Stimulated activated CD4-positive, alpha-beta T cell treated with anti-CD3 and anti-CD28 coated beads, Interleukin-1b, Interleukin-23, amount 100 ng/mL, for 4 hours (primary cell): ENCODE measurements at places on chromosomes 5 and 9.

GRCh38 chr9:105978336-105978735, 284.0 kb downstream of the TMEM38B start:
- DNase-seq: no peak

- DNase-seq: no peak
These were observed 44.8 kb upstream of the CYLC2 start for GRCh38 chr9:102950346-102950745.

DNA sequence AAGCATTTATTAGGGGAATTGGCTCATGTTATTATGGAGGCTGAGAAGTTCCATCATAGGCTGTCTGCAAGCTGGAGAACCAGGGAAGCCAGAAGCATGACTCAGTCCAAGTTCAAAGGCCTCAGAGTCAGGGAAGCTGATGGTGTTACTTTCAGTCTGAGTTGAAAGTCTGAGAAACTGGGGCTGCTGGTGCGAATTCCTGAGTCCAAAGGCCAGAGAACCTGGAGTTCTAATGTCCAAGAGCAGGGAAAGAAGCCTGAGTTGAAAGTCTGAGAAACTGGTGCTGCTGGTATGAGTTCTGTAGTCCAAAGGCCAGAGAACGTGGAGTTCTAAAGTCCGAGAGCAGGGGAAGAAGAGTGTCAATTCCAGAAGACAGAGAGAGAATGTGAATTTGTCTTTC, 641.1 kb downstream of the ISL1 start:
- DNase-seq: no peak

DNA sequence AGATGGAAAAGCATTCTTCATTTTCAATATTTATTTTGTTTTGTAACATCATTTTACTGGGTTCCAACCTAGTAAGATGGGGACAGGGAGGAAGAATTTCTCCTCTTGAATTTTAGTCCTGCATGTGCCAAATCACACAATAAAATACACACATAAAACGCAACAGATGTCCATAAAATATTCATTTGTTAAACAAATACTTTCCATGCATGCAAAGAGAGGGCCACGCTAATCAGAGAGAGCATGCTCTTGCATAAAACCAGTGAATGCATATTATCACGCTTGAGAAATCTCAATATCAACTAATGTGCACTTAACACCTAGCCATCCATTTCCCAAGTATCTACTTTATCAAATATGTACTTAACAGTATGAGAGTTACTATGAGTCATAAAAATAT, 212.6 kb upstream of the TARS1 start:
- no peak for DNase-seq

DNA sequence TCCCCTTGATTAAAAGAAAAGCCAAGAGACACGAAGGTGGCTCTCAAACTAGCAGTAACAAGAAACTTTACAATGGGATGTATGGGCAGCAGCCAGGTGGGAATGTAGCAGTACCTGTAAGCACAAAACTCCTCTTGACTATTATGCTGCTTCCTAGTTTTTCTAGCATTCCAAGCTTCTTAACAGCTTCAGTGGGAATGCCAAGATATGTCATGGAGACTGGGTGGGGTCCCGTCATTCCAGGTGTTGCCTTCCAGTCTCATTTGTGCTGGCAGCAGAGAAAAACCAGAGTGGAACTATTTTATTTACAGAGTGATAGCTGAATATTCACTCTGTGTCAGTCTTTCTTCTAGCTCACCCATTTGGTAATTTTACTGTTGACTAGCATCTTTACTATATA, 236.6 kb downstream of the ARL15 start:
- DNase-seq: no peak

- no peak for DNase-seq
These were observed 51.5 kb downstream of the UBE2R2 start for GRCh38 chr9:33868440-33868973.

- peak; percentile 81 for DNase-seq
These were observed 10.5 kb upstream of the IRF1 start for GRCh38 chr5:132500931-132501628.

GRCh38 chr9:137825324-137825989, 52.1 kb upstream of the CACNA1B start:
- DNase-seq: no peak

- no peak for DNase-seq
These were observed 52.4 kb downstream of the TTLL11 start for GRCh38 chr9:122040561-122041242.

- peak; percentile 6 for DNase-seq
These were observed 1.3 kb downstream of the NIM1K start for GRCh38 chr5:43193181-43193893.

DNA sequence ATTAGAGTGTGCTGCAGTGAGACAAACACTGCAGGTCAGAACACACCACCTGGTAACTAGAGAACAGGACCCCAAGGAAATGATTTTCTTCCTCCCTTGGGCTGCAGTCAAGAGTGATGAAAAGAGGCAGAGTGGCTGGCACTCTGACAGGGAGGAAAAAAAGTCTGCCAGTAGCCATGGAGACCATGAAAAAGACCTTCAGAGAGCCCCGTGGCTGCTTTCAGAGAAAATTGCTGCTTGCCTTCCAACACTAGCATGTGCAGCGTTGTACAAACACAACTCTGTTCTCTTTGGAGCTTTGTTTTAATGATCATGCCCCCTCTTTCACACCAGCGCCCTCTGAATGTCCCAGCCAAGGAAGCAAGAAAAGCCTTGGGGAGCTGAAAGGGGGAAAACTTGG, 68.8 kb downstream of the ANKRD55 start:
- DNase-seq: no peak

GRCh38 chr9:73183428-73183827, 31.8 kb downstream of the ANXA1 start:
- DNase-seq: no peak

DNA sequence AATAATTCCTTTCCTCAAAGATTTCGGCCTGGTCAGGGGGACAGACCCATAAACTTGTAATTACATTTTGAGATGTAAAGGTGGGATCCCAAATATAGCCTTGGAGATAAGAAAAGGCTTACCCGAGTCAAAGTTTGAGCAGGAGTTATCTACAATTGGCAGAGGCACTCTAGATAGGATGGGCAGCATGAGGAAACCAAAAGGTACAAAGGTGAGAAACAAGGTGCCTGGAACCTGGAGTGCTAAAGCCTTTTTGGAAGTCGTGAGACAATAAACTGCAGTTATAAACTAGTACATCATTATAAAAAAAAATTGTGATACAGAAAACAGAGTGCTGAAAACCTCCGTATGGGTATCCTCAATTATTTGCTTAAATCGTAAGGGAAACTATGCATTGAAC, 212.4 kb downstream of the EFNA5 start:
- DNase-seq: no peak

DNA sequence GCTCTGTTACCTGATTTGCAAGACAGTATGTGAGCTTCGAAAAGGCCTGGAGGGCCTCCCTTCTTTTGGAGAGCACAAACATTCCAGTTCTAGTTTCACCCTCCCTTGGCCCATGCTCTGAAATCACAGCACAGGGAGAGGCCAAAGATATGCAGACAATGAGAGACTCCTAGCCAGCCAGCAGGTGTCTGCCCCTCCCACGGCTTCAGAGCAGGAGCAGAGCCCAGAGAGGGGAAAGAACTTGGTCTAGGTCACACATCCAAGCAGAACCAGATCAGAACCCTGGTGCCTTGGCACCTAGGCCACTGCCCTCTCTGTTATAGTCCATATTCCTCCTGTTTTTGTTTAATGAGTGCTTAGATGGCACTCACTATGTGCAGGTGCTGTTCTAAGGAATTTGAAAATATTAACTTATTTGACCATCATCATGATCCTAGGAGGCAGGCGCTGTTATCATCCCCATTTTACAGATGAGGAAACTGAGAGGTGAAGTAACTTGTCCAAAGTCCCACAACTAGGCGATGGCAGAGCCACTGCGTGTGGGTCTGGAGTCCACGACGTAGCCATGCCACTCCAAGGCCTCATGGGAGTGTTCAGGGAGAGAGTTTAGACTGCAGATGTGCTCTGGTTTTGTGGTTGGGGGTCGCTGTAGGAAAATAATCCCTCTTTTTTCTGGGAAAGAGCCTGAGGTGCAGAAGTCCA, 27.2 kb downstream of the TMOD1 start:
- no peak for DNase-seq

- no peak for DNase-seq
These were observed 465.6 kb upstream of the KIF2A start for GRCh38 chr5:61840361-61840760.

GRCh38 chr9:90274725-90275124, 367.9 kb downstream of the DIRAS2 start:
- DNase-seq: no peak

- no peak for DNase-seq
These were observed 13.6 kb downstream of the MTMR12 start for GRCh38 chr5:32299059-32299677.

- DNase-seq: no peak
These were observed 2.9 kb upstream of the ICE1 start for GRCh38 chr5:5419291-5420210.

DNA sequence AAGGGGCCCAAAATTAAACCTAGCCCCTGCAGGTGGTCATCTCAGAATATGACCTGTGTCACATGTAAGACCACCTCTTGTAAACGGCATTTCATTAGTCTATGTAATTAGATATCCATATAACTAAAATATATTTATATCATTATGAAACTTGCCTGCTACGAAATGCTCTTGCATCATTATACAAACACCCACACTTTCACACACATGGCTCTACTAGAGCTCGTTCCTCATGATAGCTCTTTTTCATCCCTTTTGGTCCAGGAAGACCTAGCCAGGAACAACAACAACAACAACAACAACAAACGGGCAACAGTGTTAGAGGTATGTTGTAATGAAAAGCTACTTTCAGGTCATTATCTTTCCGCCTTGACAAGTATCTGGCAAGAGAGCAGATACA, 58.6 kb downstream of the LHFPL2 start:
- no peak for DNase-seq

DNA sequence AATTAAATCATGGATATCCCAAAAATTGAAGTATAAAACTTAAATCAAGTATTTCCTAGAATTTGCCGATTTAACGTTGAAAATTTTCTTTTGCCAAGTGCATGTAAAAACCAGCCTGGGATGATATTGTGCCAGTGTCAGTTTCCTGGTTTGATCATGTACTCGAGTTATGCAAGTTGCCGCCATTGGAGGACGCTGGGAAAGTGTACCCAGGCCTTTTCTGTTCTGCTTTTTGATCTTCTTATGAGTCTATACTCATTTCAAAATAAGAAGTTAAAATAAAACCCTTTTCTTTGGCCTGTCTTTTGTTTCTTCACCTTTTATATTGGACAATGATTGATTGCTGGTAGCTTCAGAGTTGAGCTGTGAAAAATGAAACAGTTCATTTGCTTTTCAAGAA, 93.1 kb upstream of the NFIL3 start:
- no peak for DNase-seq

GRCh38 chr5:22908586-22908985, 55.4 kb upstream of the CDH12 start:
- DNase-seq: no peak

GRCh38 chr5:170429014-170429413, 39.8 kb upstream of the KCNMB1 start:
- DNase-seq: no peak

DNA sequence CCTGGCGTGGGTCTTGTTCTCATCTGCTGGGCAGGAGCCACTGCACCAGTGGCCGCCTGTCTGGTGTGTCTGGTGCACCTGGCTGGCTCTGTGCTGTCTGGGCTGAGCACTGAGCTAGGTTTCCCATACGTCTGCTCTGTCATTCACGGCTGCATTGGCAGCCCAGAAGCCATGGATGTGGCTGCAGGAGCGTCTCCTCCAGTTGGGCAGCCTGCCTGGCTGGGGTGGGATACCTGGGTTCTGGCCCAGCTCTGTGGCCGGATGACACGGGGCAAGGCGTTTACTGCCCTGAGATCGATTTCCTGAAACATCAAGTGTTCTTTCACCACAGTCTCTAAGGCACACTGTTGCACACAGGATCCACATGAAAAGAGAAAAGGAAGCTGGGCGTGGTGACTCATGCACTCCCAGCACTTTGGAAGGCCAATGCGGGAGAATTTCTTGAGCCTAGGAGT, 25.5 kb upstream of the SLC25A51 start:
- no peak for DNase-seq

DNA sequence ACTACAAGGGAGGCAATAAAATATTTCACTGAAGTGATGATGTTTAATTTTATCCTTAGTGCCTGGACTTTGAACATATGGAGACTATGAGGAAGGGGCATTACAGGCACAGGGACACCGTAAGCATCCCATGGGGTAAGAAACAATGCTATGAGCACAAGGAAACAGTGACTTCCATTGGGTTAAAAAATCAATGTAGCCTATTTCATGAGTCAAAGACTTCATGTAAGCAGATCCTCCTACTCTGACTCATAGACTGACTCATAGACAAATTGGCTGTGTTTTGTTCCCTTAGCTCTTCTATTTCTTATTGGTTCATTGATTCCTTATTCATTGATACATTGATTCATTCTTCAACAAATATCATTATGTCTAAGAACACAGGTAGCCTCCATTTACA, 351.0 kb downstream of the PRELID2 start:
- DNase-seq: no peak

DNA sequence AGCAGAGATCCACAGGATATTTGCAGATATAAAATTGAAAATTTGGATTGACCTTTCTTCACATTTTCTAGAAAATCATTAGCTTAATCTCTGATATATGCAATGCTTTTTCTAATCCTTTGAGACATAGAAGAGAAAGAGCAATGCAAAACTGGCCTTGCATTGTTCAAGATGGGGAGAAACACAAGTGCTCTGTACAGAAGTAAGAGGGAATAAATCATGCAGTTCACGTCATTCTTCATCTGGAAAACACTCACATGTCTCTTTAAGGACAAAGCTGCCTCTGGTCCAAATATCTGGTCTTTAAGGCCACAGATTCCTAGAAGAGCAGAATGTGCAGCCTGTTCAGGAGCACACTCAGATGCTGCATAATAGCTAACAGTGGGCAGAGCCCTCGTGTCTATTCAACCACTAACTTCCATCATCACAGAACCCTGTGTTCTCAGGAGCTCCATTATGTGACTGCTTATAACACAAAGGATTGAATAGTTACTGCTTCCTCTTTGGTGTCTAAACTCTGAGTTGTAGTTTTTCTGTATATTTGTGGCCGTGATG, 277.5 kb downstream of the PLK2 start:
- no peak for DNase-seq

- DNase-seq: no peak
These were observed 599.7 kb downstream of the CAAP1 start for GRCh38 chr9:26292943-26293342.

- DNase-seq: no peak
These were observed 9.4 kb downstream of the PRELID2 start for GRCh38 chr5:145825751-145826180.

DNA sequence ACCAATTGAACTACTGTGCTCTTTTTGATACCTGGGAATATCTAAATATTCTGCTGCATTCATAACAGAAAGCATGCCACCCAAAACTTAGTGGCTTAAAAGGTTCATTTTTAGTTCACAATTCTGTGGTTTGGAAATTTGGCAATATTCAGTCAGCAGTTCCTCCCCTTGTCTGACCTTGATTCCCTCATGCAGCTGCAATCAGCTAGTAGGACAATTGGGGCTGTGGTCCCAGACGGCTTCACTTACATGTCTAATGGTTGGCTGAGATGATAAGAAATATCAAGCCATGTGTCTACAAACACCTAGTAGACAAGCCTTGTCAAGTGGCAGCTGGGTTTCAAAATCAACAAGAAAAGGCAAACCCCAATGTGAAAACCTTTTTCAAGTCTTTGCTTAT, 51.3 kb downstream of the ANXA1 start:
- DNase-seq: no peak

- DNase-seq: no peak
These were observed 4.1 kb downstream of the CCDC127 start for GRCh38 chr5:213803-214395.

GRCh38 chr5:16740811-16741392, 124.1 kb upstream of the RETREG1 start:
- no peak for DNase-seq
